ENCODE measurements at places on chromosomes 16 and 17.

GRCh38 chr17:51907041-51907440 is 251.5 kb downstream of the CA10 start:
- H3K36me3 ChIP-seq: no peaks in the 10 kb centered on the region
- no peak for ATAC-seq
- no peaks in the 10 kb centered on the region for H3K4me1 ChIP-seq
- H3K27me3 ChIP-seq: peaks cover 9% of the 10 kb centered on the region
- no peak overlapping the region for H3K27ac ChIP-seq
- H3K4me3 ChIP-seq: no peak overlapping the region

DNA sequence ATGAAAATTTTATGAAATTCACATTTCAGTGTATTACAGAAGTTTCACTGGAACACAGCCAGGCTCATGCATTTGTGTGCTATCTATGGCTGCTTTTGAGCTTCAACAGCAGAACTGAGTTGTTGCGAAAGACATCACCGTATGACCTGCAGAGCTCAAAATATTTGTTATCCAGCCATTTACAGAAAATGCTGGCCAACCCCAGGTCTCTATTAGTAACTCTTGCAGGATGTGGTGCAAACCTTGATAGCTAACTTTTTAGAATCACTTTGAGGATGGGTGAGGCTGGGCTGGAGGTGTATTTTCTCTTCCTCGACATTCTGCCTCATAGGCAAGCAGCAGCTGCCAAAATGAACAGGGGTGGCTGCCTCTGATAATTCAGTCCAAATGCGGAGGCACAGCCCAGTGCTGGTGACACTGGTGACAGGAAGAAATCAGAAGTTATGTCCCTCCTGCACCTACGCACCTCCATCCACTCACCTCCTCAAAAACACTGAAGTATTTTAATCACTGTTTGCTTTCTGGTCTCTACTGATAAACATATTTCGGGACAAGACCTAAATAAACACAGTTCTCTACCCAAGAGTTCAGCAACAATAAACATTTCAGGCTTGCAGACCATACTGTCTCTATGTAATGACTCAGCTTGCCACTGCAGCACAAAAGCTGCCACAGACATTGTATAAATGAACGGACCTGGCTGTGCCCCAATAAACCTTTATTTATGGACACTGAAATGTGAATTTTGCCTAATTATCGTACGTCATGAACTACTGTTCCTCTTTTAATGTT is 28.5 kb downstream of the ARHGAP17 start:
- no peak for ATAC-seq
- H3K4me1 ChIP-seq: peaks cover 41% of the 10 kb centered on the region
- peak overlapping the region; percentile 46 for H3K27ac ChIP-seq
- H3K4me3 ChIP-seq: no peak overlapping the region

- H3K36me3 ChIP-seq: peaks cover 12% of the 10 kb centered on the region
- no peak for ATAC-seq
- no peak overlapping the region for H3K4me3 ChIP-seq
- peak overlapping the region; percentile 78 for H3K27ac ChIP-seq
- H3K27me3 ChIP-seq: no peaks in the 10 kb centered on the region
These were observed 8.0 kb downstream of the ZNF750 start for GRCh38 chr17:82831818-82832200.

- H3K4me3 ChIP-seq: no peak overlapping the region
- H3K36me3 ChIP-seq: peaks cover 61% of the 10 kb centered on the region
- no peak overlapping the region for H3K27ac ChIP-seq
- no peak for ATAC-seq
- H3K4me1 ChIP-seq: no peaks in the 10 kb centered on the region
These were observed 25.5 kb downstream of the C17orf58 start for GRCh38 chr17:67970783-67971182.

GRCh38 chr16:85736921-85737320 is 14.0 kb downstream of the C16orf74 start:
- H3K4me3 ChIP-seq: no peak overlapping the region
- H3K36me3 ChIP-seq: no peaks in the 10 kb centered on the region
- H3K4me1 ChIP-seq: peaks cover 5% of the 10 kb centered on the region
- H3K27me3 ChIP-seq: no peaks in the 10 kb centered on the region

GRCh38 chr16:22264786-22265185 is 32.4 kb upstream of the POLR3E start:
- ATAC-seq: no peak
- no peaks in the 10 kb centered on the region for H3K27me3 ChIP-seq
- peaks cover 9% of the 10 kb centered on the region for H3K4me1 ChIP-seq
- peaks cover 48% of the 10 kb centered on the region for H3K36me3 ChIP-seq

GRCh38 chr17:22138861-22139469 is 446.6 kb downstream of the KCNJ18 start:
- no peaks in the 10 kb centered on the region for H3K27me3 ChIP-seq
- no peak overlapping the region for H3K4me3 ChIP-seq
- no peak overlapping the region for H3K27ac ChIP-seq
- no peaks in the 10 kb centered on the region for H3K36me3 ChIP-seq

- peaks cover 99% of the 10 kb centered on the region for H3K36me3 ChIP-seq
- no peak for ATAC-seq
- no peaks in the 10 kb centered on the region for H3K27me3 ChIP-seq
- peaks cover 6% of the 10 kb centered on the region for H3K4me1 ChIP-seq
These were observed 22.1 kb downstream of the VAC14 start for GRCh38 chr16:70778901-70779309.

Data from activated T-helper 17 cell treated with anti-CD3 and anti-CD28 coated beads, Interleukin-2, amount 50 U/mL, for 72 hours (primary cell).